ENCODE measurements at places on chromosomes 12 and 14. TPM values are rescaled to one million over a fixed set of nuclear protein-coding genes. Genes with fewer than 3 reads are reported as not detected.

Gene ALX1
- not detected for total RNA-seq

Gene CLEC1B
- total RNA-seq, result not detected

Gene HCAR1
- 0.37 TPM for total RNA-seq

Gene PPM1H
- total RNA-seq, result not detected

Gene SERPINA10
- not detected for total RNA-seq

GRCh38 chr12:52216807-52217206 lies 16.2 kb upstream of the KRT7 start:
- no peak overlapping the region for H3K4me3 ChIP-seq
- H3K27ac ChIP-seq, result no peak overlapping the region
- H3K36me3 ChIP-seq, result no peaks in the 10 kb centered on the region
- no peak for DNase-seq
- H3K27me3 ChIP-seq, result peaks cover 19% of the 10 kb centered on the region

DNA sequence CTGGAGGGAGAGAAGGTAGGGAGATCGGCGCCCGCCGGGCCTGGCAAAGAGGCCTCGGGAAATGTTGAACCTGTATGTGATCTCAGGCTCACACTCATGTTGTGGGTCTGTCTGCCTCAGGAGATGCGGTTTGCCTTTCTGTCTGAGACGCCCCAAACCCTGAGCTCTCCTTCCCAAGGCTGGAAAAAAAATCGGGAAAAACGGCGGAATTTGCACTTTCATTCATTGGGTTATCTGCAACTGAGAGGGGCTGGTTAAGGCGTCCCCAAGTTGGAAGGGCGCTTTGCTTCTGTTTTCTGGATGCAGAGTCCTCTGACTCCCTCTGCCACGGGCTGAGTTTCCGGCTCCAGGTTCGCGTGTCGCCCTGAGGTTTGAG lies 5.0 kb upstream of the HOXC9 start:
- H3K4me1 ChIP-seq, result peaks cover 21% of the 10 kb centered on the region
- no peaks in the 10 kb centered on the region for H3K36me3 ChIP-seq
- peak overlapping the region; percentile 57 for H3K27ac ChIP-seq
- peaks cover 99% of the 10 kb centered on the region for H3K27me3 ChIP-seq
- H3K4me3 ChIP-seq, result peak overlapping the region; percentile 38
- no peak for DNase-seq

DNA sequence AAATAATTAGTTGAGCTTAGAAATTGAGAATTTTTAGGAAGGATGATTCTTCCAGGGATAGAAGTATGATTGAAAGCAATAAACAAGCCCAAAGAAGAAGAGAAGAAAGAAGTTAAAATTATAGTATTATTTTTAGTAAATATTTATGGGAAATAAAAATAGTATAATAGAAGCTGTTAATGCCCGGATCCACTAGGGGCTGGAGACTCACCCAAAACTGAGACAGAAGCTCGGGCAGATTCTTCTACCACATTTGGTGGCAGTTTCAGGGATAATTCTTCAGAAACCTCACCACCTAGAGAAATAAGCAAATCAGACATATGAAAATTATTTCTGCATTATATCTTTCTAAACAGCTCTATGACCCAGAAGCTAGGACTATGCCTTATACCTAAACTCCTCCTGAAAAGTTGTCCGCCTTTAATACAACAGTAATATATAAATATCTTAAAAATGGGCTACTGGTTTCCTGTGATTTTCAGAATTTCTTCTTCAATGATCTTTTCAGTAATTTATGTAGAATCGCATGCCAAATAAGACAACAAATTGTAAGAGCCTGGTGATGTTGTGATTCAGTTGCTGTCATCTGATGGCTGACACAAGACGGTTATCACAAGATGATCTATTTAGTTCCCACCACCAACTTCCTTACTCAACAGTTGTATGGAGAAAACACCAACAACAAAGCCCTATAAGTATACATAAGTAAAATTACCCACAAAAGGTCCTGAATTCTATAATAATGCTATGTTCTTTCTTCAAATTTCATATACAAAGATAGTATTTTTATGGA lies 35.6 kb downstream of the A2M start:
- no peak for DNase-seq
- H3K4me1 ChIP-seq, result no peaks in the 10 kb centered on the region
- H3K27me3 ChIP-seq, result peaks cover 15% of the 10 kb centered on the region
- no peak overlapping the region for H3K4me3 ChIP-seq

DNA sequence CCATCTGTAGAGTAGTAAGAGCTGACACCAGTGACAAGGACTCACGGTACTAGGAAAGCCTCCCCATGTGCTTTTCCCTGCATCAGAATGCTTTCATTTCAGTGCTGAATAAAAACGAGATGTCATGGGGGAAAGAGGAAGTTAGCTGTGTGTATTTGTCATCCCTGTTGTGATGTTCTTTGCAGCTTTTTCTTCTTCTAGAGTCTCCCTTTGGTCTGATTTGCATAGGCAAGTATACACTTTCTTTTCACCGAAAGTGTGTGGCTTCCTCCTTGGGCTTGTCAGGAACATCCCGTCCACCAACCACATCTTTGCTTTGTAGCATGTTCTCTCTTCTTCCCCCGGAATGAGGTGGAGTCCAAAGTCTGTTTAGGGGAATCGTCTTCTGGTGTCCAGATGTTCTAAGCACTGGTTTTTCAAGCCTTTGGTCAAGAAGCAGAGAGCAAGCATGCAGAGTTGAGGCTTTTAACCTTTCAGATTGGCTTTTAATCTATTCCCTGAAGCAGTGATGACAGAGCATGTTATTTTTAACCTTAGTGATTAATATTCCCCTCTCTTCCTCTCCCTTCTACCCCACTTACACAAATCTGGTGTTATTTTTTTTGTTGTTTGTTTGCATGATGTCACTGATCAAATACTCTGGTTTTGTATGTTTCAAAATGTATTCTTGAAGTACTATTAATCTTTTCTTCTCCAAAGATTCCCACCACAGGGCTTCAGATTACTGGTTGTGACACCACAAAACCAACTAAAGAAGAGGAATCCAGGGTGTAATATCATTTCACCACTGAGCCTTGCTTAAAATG lies 163.4 kb downstream of the SAMD4A start:
- peaks cover 38% of the 10 kb centered on the region for H3K4me1 ChIP-seq
- peak; percentile 53 for DNase-seq
- H3K36me3 ChIP-seq, result no peaks in the 10 kb centered on the region
- peak overlapping the region; percentile 39 for H3K4me3 ChIP-seq
- H3K27ac ChIP-seq, result peak overlapping the region; percentile 79
- H3K27me3 ChIP-seq, result peaks cover 12% of the 10 kb centered on the region

DNA sequence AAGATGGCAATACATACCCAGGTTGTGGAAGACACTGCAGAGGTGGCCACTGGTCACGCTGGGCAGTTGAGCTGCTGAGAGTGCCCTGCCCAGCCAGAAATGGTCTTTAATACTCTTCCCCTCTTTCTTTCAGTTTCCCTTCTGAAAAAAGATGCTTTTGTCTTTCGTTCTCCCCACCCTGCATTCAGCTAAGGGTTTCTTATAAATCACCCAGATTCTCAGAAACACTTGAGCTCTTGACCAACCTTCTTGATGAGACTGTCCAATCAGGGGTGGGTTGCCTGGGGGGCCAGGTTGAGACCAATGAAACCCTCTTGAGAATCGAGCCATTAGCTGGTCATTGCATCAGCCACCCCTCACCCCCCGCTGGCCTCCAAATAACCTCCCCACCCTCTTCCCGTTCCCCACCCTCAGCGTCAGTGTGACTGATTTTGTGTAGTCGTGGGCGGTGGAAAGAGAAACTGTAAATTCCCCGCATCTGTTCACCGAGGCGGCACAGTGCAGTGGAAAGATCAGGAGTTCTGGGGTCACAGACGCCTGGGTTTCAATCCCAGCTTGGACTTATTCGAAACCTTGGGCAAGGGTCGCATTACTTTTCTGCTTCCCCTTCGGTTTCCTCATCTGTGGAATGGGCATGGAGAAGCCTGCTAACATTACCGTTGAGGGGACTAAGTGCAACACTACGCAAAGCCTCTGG lies 52.3 kb downstream of the SLC25A47 start:
- H3K36me3 ChIP-seq, result peaks cover 28% of the 10 kb centered on the region
- peaks cover 59% of the 10 kb centered on the region for H3K4me1 ChIP-seq
- H3K27me3 ChIP-seq, result no peaks in the 10 kb centered on the region
- peak overlapping the region; percentile 97 for H3K27ac ChIP-seq
- peak; percentile 78 for DNase-seq

- H3K4me3 ChIP-seq, result no peak overlapping the region
- DNase-seq, result no peak
- H3K4me1 ChIP-seq, result peaks cover 14% of the 10 kb centered on the region
- no peaks in the 10 kb centered on the region for H3K27me3 ChIP-seq
- peaks cover 18% of the 10 kb centered on the region for H3K36me3 ChIP-seq
- no peak overlapping the region for H3K27ac ChIP-seq
Observed at GRCh38 chr14:35257809-35258208, 34.4 kb upstream of the PSMA6 start.

DNA sequence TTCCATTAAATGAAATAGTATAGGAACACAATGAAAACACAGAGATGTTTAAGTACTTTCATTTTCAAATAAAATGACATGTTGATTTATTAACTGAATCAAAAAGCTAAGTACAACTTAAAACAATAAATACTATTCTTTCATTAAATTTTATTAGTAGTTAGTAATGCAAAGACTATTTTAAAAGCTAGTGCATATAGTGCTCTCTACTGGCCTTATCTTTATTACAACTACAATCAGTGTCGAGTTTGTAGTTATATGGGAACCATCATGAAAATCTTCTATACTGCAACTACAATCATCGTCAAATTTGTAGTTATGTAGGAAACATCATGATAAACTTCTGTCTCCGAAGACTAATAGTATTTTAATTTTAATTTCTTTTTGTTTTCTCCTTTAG lies 8.9 kb upstream of the LIN7A start:
- H3K27me3 ChIP-seq, result no peaks in the 10 kb centered on the region
- H3K36me3 ChIP-seq, result no peaks in the 10 kb centered on the region
- H3K27ac ChIP-seq, result no peak overlapping the region
- no peak for DNase-seq
- H3K4me1 ChIP-seq, result no peaks in the 10 kb centered on the region

DNA sequence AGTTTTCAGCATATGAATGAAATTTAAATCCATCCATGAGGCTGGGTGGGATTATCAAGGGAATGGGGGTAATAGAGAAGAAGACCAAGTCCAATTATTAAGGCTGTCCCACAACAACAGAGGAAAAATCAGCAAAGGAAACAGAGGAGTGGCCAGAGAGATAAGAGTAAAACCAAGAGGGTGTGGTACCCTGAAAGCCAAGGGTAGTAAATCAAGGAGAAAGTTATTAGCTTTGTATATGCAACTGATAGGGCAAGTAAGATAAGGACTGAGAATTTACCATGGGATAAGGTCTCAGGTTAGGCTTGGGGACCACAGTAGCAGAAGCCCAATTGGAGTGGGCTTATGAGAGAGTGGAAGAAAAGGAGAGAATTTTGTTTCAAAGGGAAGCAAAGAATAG lies 134.5 kb downstream of the NUAK1 start:
- peaks cover 6% of the 10 kb centered on the region for H3K27me3 ChIP-seq
- no peak overlapping the region for H3K27ac ChIP-seq
- no peaks in the 10 kb centered on the region for H3K4me1 ChIP-seq
- no peak overlapping the region for H3K4me3 ChIP-seq
- H3K36me3 ChIP-seq, result no peaks in the 10 kb centered on the region

DNA sequence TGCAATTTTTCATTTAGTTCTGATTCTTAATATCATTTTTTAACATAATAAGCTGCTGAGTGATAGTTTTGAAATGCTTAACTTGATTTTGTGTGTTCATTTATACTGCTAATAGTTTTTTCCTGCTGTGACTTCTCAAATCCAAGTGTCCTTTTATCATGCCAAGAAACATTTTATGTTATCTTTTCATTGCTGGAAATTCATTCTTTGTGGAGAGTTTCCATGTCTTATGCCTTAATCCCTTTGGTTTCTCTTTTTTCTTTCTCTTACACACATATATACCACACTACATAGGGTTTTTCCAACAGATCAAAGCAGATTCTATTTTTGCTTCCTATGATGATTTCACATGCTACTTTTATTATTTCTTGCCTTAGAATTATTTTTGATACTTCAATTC lies 981.1 kb downstream of the SLC6A15 start:
- no peak for DNase-seq
- H3K27me3 ChIP-seq, result no peaks in the 10 kb centered on the region
- no peaks in the 10 kb centered on the region for H3K4me1 ChIP-seq

- H3K27ac ChIP-seq, result no peak overlapping the region
- no peak overlapping the region for H3K4me3 ChIP-seq
- peaks cover 23% of the 10 kb centered on the region for H3K27me3 ChIP-seq
- no peak for DNase-seq
Observed at GRCh38 chr12:3205742-3206519, 128.8 kb downstream of the TSPAN9 start.

GRCh38 chr14:86057018-86057667 lies 527.2 kb downstream of the FLRT2 start:
- peak; percentile 34 for DNase-seq
- no peak overlapping the region for H3K27ac ChIP-seq
- no peaks in the 10 kb centered on the region for H3K27me3 ChIP-seq
- H3K4me3 ChIP-seq, result no peak overlapping the region
- H3K36me3 ChIP-seq, result no peaks in the 10 kb centered on the region
